ENCODE measurements at places on chromosomes 5 and 9.

DNA sequence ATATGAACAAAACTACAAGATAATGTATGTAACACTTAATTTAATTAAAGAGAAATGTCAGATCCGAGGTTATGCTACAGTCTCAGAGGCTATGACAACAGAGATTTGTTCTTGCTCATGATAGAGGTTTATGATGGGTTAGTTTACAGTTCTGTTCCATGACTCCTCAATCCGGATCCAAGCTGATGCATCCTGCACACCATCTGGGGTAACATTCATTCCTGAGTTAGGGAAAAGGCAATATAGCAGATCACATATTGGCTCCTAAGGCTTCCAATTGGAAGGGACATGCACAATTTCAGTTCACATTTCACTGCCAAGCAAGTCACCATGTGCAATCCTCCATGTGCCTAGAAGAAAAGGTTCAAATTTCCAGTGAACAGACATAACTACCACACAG is 40.4 kb downstream of the ABLIM3 start:
- H3K27ac ChIP-seq = no peak overlapping the region
- no peak overlapping the region for H3K4me3 ChIP-seq
- DNase-seq = no peak

- H3K27ac ChIP-seq = no peak within 1 kb of the TSS
- H3K4me3 ChIP-seq = peak within 1 kb of the TSS; percentile 78
- H3K4me1 ChIP-seq = peaks cover 25% of the 10 kb centered on the region
- peaks cover 5% of the 10 kb centered on the region for H3K36me3 ChIP-seq
- DNase-seq = peak; percentile 81
- peaks cover 76% of the 10 kb centered on the region for H3K27me3 ChIP-seq
Measured at GRCh38 chr9:22008717-22009505, at the start of gene CDKN2B. TSS of gene CDKN2B (minus strand) at chr9:22009305. CDS start at chr9:22008953, 352 bp downstream.

GRCh38 chr5:53429706-53430105 is 50.7 kb upstream of the FST start:
- peaks cover 4% of the 10 kb centered on the region for H3K27me3 ChIP-seq
- no peaks in the 10 kb centered on the region for H3K36me3 ChIP-seq
- no peaks in the 10 kb centered on the region for H3K4me1 ChIP-seq

DNA sequence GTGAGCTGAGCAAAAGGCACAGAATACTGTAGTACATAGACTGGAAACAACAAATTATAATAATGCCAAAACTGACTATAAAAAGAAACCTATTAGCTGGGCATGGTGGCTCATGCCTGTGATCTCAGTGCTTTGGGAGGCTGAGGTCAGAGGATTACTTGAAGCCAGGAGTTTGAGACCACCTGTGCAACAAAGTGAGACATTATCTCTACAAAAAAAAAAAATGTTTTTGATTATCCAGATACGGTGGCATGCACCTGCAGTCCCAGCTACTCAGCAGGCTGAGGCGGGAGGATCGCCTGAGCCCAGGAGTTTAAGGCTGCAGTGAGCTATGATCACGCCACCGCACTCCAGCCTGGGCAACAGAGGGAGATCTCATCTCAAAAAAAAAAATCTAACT is 175.9 kb downstream of the TTC39B start:
- H3K36me3 ChIP-seq = no peaks in the 10 kb centered on the region
- no peak overlapping the region for H3K27ac ChIP-seq
- H3K27me3 ChIP-seq = peaks cover 11% of the 10 kb centered on the region
- no peaks in the 10 kb centered on the region for H3K4me1 ChIP-seq

GRCh38 chr9:119839888-119840287 is 470.7 kb upstream of the BRINP1 start:
- H3K4me3 ChIP-seq = no peak overlapping the region
- no peak overlapping the region for H3K27ac ChIP-seq
- peaks cover 3% of the 10 kb centered on the region for H3K27me3 ChIP-seq
- no peaks in the 10 kb centered on the region for H3K36me3 ChIP-seq
- H3K4me1 ChIP-seq = no peaks in the 10 kb centered on the region

DNA sequence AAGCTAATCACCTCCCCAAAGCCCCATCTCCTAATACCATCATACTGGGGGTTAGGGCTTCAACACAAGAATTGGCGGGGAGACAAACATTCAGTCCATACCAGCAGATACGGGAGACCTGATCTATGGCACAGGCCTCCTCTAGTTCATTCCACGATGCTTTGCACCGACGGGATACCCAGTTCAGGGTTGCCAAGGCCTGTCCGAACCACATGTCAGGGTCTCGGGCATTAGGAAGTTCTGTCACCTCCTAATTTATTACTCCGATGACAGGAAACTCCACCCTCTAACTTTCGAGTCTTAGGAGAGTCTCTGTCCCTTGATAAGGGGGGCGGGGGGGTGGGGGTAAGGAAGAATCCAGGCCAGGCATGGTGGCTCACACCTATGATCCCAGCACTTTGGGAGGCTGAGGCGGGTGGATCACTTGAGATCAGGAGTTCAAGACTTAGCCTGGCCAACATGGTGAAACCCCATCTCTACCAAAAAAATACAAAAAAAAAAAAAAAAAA is 23.8 kb upstream of the ANKRD33B start:
- DNase-seq = no peak
- H3K4me3 ChIP-seq = no peak overlapping the region
- no peak overlapping the region for H3K27ac ChIP-seq
- no peaks in the 10 kb centered on the region for H3K36me3 ChIP-seq

DNA sequence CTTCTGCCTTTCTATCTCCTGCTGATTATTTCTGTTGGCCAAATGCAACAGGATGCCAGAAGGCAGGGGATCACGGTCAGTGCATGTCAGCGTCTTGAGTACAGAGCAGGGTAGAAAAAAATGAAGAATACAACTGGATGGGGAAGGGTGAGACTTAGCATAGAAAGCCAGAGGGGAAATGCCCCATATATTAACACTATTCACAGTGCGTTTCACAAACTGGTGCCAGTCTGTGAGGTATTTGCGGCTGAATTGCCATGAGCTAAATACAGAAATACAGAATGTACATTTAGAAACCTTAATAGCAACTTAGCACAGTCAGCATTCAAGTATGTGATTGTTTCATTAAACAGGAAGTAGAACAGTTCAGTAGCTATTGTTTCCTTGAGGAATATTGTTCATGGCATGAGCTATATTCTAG is 31.0 kb upstream of the SLC1A3 start:
- no peak for DNase-seq
- H3K4me3 ChIP-seq = no peak overlapping the region
- H3K36me3 ChIP-seq = no peaks in the 10 kb centered on the region
- H3K27ac ChIP-seq = no peak overlapping the region
- peaks cover 1% of the 10 kb centered on the region for H3K4me1 ChIP-seq

DNA sequence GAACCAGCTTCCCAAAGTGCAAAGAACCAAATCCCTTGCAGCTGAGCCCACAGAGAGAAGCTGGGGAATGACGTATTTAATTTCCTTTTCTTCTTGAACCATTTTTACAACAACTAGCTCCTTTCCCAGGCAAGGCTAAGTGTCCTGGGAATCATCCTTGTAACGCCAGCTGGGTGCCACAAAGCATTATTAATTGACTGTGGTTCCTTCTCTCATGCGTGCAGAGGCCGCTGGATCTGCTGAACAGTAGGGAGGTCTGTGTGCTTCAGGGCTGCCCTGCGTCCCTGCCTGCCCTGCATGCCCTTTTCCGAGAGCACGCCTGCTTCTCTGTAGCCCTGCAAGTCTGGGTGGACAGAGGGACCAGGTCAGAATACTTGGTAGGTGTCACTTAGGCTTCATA is 124.1 kb upstream of the OTULINL start:
- no peak for DNase-seq
- H3K4me3 ChIP-seq = no peak overlapping the region
- H3K27me3 ChIP-seq = no peaks in the 10 kb centered on the region

GRCh38 chr5:68224509-68225187 is 9.1 kb downstream of the PIK3R1 start:
- H3K4me1 ChIP-seq = peaks cover 83% of the 10 kb centered on the region
- H3K27ac ChIP-seq = no peak overlapping the region
- H3K4me3 ChIP-seq = no peak overlapping the region

DNA sequence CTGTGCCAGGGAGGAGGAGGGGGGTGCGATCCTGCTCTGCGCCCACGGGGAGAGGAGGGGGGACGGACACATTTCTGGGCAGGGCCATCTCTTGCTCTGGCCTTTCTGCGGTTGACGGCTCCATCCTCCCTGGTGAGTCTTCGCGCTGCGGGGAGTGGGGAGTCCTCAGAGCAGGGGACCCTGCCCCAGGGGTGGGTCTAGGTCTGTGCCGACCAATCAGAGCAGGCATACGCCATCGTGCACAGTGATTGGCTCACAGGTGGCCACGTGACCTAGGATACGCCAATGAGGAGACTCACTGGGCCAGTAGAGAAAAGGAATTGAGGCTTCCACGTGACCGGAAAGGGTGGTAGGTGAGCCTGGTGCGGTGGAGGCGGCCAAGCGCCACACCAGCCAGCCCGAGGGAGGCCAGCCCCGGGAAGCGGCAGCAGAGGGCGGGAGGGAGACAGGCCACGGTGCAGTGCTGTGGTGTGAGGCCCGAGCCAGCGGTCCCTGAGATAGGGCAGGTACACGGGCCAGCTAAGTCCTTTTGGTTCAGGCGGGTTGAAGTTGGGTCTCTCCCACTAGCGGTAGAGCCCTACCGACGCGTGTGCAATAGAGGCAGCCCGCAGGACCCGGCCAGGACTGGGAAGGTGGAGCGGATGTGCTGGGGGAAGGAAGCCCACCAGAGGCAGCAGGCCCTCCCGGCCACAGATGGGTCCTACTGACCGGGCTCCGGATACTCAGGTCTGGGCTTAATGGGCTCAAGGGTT is 65.2 kb upstream of the RNF130 start:
- peaks cover 12% of the 10 kb centered on the region for H3K4me1 ChIP-seq
- H3K36me3 ChIP-seq = no peaks in the 10 kb centered on the region
- no peak overlapping the region for H3K4me3 ChIP-seq
- DNase-seq = no peak

DNA sequence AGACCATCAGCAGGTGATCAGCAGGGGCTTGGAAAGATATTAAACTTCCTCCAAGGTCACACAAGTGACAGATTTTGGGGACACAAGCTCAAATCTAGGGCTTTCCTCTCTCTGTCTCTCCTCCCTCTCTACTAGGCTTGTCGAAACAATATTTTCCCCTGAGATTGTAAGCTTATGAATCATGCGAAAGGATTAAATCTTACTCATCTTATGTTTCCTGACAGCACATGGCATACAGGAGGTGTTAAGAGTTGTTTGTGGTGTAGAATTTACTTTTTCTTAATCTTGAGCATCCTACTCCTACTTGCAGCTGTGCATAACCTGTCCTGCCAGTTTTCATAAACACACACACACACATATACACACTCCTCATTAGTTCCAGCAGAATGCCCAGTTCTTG is 186.3 kb downstream of the MARCHF11 start:
- no peak for DNase-seq
- H3K27ac ChIP-seq = no peak overlapping the region
- no peak overlapping the region for H3K4me3 ChIP-seq
- no peaks in the 10 kb centered on the region for H3K27me3 ChIP-seq
- no peaks in the 10 kb centered on the region for H3K4me1 ChIP-seq
- H3K36me3 ChIP-seq = peaks cover 4% of the 10 kb centered on the region

DNA sequence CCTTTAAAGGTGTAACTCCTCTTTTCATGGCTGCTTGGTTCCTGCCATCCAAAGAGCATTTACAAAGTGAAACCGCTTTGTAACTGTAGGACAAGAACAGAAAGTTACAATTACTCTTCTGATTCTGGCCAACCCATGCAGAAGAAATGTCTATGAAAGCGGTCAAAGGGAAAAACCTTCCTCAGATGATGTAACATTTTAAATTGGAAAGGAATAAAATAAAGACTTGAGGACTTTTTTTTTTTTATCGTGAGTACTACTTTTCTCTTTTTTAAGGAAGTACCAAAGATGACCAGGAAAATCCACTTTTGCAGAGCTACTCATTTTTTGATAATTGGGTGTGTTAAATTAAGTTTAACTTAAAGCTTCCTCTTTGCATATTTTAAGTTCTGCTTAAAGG is 13.0 kb upstream of the C9orf72 start:
- H3K4me3 ChIP-seq = no peak overlapping the region
- H3K4me1 ChIP-seq = no peaks in the 10 kb centered on the region
- no peak for DNase-seq
- H3K27ac ChIP-seq = no peak overlapping the region

DNA sequence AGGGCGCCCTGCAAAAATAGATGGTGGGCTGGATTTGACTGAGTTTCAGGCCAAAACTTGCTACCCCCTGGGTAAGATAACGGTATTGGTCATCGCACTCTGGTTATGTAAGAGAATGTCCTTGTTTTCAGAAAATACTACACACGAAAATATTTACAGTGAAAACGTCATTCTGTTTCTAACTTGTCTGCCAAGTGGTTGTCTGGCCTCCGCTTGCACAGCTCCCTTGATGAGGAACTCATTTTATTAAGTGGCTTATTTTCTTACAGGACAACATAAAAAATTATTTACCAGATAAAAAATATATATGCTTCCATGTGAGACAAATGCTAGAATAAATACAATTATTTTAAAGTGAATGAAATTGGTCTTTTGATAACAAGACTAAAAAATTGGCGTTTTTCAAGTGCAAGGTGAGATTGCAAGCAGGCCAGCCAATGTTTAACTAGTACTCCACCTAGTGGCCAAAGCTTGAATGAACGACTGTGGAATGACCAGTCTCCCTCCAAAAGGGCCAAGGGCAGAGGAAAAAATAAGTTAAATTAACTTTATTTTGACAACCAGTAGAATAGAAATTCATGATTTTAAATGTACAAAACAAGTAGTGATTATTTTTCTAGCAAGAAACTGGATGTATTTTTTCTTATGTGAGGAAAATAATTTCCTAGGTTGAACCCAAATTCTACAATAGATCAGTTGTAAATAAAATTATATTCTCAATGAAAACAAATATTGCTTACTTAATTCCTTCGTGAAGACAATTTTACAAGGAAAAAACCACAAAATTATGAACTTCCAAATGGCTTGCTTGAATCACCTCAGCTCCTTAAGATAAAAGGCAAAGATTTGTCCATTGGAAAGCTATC is 93.2 kb downstream of the ZFAND5 start:
- DNase-seq = peak; percentile 51
- H3K27me3 ChIP-seq = peaks cover 2% of the 10 kb centered on the region
- no peaks in the 10 kb centered on the region for H3K36me3 ChIP-seq
- no peaks in the 10 kb centered on the region for H3K4me1 ChIP-seq

DNA sequence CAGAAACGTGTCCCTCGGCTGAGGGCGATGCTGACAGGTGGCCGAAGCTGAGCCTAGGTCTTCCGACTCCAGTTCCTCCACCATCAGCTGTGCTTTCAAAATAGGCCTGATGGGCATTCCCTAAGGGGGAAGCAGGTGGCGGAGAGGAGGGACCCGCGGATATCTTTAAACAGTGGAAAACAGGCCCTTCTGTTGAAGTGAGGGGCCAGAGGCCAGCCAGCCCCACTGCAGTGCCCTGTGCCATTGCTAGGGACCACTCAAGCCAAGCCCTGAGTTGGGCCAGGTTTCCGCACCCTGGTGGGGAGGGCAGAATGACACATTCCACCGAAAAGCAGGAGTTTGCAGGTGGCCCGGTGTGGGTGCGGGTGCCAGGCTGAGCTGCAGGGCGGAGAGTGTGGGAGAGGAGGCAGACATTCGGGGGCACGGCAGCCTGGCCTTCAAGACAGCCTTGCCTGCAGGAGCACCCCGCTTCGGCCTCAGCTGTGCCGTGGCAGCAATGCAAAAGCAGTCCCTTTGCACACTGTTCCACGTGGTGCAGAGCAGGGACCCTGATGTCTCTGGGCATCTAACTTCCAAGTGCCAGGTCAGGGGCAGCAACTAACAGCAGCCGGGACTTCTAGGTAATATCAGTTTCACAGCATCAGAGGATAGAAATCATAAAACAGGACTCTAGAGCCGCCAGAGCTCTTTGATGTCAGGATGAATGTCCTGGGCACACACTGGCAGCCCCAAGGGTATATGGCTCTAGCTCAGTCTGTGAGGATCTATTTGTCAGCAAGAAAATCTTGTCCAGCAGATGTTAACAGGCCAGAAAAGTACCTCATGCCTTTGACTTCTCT is 17.2 kb downstream of the HNRNPH1 start:
- no peaks in the 10 kb centered on the region for H3K27me3 ChIP-seq
- H3K4me1 ChIP-seq = peaks cover 18% of the 10 kb centered on the region
- no peak overlapping the region for H3K27ac ChIP-seq
- no peak overlapping the region for H3K4me3 ChIP-seq
- DNase-seq = no peak
